MM.1S (cell line): ENCODE measurements at places on chromosomes 5 and 9.
A peak's percentile ranks its signal among the peaks of the same experiment; 100 is the strongest.

DNA sequence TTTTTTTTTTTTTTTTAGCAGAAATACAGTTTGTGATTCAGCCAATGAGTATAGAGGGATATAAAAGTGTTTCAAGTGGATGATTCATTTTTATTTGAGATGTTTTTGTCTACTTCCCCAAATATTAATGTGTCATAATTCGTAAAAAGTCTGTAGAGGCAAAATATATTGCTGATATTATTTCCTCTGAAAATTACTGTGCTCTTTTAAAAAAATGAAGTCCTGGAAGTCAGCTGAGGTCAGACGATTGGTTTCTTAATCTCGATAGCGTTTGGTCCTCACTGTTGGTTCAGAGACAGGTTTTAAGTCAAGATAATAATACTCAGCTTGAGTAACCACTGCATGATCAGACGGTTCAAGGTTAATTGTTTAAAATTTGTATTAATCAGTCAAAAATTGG is 19.5 kb downstream of the IL9 start:
- no peak for DNase-seq

DNA sequence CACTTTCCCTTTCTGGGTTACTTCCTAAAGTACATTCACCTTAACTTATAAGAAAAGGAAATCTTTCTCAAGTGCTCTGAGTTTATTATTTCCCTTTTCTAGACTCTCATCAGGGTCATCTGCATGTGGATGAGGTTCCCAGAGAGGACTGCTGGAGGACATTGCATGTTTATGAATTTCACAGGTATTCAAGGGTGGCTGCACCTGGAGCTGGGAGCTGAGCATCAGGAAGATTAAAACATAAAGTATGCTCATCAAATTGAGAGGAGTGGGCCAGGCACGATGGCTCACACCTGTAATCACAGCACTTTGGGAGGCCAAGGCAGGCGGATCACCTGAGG is 34.7 kb upstream of the PLIN2 start:
- DNase-seq, result no peak

GRCh38 chr5:174625591-174626350 is 98.6 kb upstream of the MSX2 start:
- DNase-seq, result no peak

DNA sequence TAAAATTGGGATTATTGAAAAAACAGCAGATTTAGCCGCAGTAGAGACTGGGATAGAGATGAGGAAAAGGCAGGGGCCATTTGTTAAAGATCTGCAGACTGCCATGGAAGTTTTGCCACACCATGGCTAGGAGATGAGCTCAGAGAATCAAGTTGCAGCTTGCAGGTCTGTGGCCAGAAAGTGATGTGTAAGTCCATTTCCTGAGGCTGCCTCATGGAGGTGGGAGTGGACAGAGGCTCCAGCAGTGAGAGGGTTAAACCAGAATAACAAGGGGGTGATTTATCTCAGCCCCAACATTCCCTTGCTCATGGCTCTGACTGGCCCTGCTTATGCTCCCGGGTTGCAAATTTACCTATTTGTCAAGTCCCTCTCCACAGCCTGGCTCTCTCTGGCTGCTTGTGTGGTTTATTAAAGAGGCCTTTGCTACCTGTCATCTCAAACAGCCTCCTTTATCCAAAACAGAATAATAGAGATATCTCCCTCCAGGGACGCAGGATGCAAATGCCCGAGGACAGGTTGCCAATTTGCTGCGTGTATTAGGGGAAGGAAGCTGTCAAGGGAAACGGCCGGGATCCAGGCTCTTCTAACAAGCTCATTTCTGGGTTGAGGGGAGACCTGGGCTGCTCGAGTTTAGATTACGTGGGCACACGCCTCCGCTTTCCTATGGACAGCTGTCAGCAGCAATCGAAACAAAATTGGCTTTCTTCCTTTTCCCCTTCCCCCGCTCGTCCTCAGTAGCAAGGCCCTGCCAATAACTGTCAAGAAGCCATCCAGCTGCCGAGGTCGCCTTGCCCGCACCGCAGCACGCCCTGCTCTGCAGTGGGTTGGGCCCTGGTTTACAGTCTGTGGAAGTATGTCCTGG is 72.8 kb upstream of the PITX1 start:
- no peak for DNase-seq

GRCh38 chr9:5994493-5994892 is 20.9 kb downstream of the RANBP6 start:
- no peak for DNase-seq

- DNase-seq, result no peak
Measured at GRCh38 chr5:108801776-108802175, 54.1 kb downstream of the FER start.

- DNase-seq, result no peak
Measured at GRCh38 chr5:151592855-151593408, 1.8 kb upstream of the FAT2 start.

DNA sequence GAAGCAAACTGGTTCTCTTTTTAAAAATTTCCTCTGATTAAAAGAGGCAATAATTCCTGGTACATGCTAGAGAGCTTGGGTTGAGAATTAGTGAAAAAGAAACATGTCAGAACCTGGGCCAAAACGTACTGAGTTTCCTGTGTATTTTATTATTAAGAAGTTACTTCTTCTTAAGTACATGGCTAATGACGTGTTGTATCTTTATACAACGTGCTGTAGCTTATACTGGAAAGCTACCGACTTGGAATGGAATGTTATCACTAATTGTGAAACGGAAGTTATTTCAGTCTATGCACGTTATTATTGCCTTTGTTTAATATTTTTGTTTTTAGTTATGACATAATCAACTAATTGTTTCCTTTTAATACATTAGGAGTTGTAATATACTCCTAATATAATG is 43.1 kb downstream of the ZNF366 start:
- no peak for DNase-seq

DNA sequence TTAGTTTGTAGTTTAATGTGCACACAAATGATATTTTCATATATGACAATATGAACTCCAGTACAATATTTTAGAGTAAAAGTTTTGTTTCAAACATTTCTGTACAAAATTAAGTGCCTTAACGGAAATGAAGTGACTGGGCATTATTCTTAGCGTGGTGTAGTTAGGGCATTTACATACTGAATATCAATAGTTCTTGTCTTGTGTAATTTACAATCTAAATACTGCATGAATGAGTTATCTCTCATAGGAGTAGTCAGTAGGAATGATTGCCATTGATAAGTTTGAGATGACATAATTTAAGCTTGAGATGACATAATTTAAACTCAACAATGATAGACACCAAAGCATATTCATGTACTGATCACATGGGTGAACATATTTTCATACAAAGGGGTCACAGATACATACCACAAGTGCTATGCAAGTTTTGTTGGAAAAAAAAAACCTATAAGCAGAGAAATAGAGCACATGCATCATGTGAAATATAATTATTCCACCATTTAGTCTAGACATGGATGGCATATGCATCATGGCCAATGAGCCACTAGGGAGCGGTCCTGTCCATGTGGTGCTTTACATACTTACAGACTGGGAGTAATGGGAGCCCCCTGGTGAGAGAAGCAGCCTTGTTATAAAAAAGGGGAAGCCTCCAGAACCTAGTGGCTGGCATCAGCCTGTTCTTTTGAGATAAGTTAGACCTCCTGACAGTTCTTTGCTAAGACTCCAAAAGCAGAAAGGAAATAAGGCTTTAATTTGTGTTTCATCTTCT is 1523.9 kb downstream of the MAT2B start:
- DNase-seq, result peak; percentile 35

DNA sequence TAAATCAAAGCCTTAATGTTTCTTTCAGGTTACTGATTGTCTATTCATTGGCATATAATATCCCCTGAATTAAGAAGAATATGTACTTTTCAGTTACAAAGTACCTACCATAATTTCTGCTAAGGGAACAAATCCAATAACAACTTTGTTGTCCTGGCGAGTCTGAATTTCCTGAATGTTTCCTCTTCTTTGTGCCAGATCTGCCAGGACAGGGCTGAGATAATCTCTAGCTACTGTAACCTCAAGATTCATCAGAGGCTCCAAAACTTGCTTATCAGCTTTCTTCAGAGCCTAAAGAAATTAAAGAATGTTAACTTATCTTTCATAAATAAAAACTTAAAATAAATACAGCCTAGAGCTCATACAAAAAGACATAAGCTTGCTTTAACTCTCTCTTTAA is 37.2 kb downstream of the HEXB start:
- no peak for DNase-seq

- DNase-seq, result peak; percentile 35
Measured at GRCh38 chr5:91443761-91444467, 60.8 kb upstream of the ARRDC3 start.

DNA sequence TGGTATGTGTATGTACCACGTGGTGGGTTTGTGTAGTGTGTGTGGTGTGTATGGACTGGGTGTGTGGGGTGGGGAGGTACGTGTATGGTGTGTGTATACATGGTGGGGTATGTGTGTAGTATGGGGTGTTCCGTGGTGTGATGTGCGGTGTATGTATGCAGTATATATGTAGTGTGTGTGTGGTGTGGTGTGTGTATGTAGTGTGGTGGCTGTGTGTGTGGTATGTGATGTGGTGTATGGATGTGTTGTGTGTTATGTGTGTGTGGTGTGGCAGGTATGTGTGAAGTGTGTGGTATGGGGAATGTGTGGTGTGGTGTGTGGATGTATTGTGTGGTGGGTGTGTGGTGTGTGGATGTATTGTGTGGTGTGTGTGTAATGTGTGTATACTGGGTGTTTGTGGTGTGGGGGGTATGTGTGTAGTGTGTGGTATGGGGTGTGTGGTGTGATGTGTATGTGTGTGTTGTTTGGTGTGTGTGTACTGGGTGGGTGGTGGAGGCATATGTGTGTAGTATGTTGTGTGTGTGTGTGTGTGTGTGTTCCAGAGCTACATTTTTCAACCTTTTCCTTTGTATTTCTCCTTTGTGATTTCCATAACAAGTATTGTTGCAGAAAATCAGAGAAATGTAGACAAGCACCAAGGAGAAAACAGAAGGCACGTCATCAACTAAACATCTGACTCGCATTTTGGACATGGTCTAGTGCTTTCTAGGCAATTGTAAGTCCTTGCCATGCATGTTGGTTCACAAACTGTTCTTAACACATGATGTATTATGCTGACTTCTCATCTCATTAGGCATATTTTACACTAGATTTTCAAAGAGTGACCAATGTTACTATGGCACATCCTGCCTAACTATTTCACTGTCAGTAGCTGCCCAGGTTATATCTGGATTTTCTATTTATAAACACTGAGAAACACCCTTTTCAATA is 13.2 kb downstream of the SEMA4D start:
- no peak for DNase-seq

DNA sequence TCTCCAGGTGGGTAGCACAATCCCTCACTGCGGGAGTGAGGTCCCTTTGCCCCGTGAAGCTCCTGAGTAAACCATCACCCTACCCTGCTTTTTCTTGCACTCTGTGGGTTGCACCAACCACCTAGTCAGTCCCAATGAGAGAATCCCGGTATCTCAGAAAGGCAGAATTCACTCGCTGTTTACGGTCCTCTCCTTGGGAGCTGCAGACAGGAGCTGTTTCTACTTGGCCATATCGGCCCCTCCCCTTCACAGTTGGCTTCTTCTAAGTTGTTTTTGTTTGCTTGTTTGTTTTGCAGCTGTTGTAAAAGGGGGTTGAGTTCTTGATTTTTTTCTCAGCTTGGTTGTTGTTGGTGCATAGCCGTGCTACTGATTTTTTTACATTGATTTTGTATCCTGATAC is 237.0 kb upstream of the RASA1 start:
- DNase-seq, result no peak

- DNase-seq, result no peak
Measured at GRCh38 chr9:92342825-92343488, 17.2 kb downstream of the CENPP start.

DNA sequence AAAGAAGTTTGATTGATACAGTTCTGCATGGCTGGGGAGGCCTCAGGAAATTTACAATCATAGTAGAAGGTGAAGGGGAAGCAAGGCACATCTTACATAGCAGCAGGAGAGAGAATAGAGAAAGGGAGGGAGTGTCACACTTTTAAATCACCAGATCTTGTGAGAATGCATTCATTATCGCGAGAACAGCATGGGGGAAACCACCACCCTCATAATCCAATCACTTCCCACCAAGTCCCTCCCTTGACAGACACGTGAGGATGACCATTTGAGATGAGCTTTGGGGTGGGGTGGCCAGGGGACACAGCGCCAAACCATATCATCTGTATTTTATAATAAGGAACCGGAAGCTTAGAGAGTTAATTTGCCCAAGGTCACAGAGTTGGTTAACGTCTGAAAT is 13.7 kb upstream of the FOCAD start:
- DNase-seq, result no peak

- no peak for DNase-seq
Measured at GRCh38 chr5:82217917-82218316, 60.2 kb downstream of the RPS23 start.

- no peak for DNase-seq
Measured at GRCh38 chr5:37988454-37989046, 148.7 kb upstream of the GDNF start.

DNA sequence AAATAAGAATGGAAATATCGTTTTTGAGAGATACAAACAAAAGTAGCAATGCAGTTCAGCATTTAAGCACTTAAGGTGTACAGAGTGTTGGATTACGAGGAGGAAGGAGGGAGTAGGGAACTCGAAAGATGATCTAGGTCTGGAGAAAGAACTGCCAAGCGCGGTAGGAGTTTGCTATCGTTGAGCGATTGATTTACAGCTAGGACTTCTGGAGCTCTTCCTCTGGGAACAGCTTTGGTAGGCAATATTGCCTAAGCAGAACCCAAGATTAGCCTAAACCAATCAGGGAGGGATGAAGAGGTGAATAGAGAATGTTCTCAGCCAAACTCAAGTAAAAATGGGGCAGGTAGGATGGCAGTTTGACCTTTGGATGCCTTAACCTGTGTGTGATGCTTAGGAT is 965 bp downstream of the CLTA start:
- DNase-seq, result no peak

- DNase-seq, result peak; percentile 13
Measured at GRCh38 chr5:172224996-172225395, 31.0 kb downstream of the EFCAB9 start.

- DNase-seq, result no peak
Measured at GRCh38 chr5:112649882-112650281, 87.8 kb upstream of the APC start.

DNA sequence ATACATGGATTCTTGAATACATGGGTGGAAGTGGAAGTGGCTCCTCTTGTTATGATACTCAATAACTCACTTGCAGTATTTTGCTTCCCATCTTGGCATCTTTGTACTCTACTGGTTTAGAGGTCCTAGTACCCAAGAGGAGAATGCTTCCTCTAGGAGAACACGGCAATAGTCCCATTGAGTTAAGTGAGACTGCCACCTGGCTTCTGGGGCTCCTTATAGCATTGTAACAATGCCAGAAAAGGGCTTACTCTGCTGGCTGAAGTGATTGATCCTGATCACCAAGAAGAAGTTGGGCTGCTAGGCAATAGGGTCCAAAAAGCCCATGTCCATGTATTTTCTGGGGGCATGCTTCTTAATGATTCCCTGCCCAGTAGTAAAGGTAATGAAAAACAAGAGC is 627.6 kb upstream of the SGCD start:
- DNase-seq, result no peak
